Effector memory CD4-positive, alpha-beta T cell (primary cell): ENCODE measurements at places on chromosomes 13 and 19.

GRCh38 chr19:5742051-5742450, 21.6 kb downstream of the CATSPERD start:
- no peak for DNase-seq

DNA sequence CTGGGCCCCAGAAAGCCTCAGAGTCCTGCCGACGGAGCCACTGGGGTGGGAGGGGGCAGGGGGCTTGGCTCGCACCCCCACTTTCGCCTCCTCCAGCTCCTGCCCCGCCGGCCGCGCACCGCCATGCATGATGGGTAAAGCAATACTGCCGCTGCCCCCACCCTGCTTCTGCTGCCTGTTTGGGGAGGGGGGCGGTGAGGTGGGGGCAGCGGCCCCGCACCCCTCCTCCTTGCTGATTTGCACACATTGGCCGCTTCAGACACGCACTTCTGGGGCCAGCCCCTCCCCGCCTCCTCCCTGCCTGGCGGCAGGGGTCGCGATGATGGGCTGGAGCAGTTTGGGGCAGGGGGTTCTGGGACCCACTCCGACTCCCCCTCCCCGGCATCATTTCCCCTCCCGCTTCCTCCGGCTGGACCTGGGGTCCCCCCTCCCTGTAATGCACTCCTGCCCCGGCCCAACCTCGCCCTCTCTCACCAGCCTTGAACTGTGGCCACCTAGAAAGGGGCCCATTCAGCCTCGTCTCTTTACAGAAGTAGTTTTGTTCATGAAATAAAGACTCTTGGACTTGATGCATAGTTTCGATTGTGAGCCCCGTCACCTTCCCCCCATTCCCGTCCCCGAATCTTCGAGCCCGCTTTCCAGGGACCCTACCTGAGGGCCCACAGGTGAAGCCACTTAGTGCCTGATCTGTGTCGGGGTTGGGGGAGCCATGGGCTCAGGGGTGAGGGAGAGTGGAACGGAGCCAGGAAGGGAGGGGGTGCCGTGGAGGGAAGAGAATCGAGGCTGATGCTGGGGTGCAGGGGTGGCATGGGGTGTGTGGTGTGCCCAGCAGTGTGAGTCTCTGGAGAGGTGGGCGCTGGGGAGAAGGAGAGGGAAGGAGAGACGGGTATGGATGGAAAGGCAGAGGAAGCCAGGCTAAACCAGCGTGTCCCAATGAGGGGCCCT, 1.4 kb upstream of the HPN start:
- DNase-seq = no peak

DNA sequence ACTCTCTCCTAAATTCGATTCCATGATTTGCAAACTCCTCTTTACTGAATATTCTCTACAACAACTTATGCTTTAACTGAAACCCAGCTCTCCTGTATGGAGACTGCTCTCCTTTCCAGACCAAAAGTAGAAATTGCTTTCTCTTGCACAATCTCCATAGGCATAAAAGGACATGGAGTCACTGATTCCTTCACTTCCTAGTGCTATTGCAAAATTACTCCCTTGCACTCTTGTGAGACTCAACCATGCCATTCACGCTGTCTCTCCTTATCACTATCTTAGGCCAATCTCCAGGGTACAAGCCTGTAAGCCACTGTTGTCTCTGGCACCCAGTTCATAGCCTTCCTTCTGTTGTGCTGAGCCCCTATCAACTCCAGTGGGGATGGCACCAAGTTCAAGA, 30.6 kb downstream of the SERPINE3 start:
- no peak for DNase-seq

- no peak for DNase-seq
Observed at GRCh38 chr13:109974354-109974753, 188.0 kb upstream of the IRS2 start.

- DNase-seq = no peak
Observed at GRCh38 chr13:72160977-72161376, 294.0 kb upstream of the DACH1 start.

- DNase-seq = no peak
Observed at GRCh38 chr19:19938449-19938848, 37.7 kb downstream of the ZNF93 start.

GRCh38 chr13:95547531-95548167, 4.9 kb upstream of the CLDN10 start:
- DNase-seq = no peak

- no peak for DNase-seq
Observed at GRCh38 chr13:113192902-113193301, 15.6 kb downstream of the PCID2 start.

- DNase-seq = no peak
Observed at GRCh38 chr13:35769812-35770211, 293.3 kb upstream of the MAB21L1 start.

DNA sequence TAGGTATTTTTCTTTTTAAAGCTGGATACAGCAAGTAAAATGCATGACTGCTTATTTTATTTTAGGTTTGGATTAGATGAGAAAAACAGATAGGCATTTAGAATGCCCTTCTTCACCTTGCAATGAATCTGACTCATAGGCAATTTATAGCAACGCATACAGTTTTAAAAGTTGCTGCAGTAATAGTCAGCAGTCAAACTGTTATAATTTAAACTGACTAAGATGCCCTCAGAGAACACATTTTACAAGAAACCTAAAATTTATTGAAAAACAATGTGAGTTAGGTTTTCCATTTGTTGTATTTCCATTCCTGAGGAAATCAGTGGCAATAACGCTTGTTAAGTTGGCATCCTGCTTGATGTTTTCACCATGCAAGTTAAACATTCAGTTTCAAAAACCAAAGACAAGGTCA, 1128.2 kb upstream of the PCDH9 start:
- DNase-seq = no peak

DNA sequence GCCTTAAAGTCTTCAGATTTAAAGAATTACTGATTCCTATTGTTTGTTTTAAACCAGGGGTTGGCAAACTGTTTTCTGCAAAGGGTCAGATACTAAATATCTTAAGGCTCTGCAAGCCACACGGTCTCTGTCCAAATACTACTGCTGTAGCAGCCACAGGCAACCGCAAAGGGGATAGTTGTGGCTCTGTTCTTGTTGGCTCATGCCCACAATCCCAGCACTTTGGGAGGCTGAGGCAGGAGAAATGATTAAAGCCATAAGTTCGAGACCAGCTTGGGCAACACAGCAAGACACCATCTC, 22.4 kb downstream of the RANBP3 start:
- DNase-seq = no peak

GRCh38 chr19:44683434-44684210, 12.3 kb downstream of the CEACAM19 start:
- DNase-seq = no peak

GRCh38 chr13:41008349-41008980, 10.7 kb downstream of the ELF1 start:
- DNase-seq = no peak

GRCh38 chr19:13723206-13723605, 41.1 kb upstream of the MRI1 start:
- no peak for DNase-seq

GRCh38 chr13:46615888-46616531, 63.0 kb downstream of the LRCH1 start:
- no peak for DNase-seq

DNA sequence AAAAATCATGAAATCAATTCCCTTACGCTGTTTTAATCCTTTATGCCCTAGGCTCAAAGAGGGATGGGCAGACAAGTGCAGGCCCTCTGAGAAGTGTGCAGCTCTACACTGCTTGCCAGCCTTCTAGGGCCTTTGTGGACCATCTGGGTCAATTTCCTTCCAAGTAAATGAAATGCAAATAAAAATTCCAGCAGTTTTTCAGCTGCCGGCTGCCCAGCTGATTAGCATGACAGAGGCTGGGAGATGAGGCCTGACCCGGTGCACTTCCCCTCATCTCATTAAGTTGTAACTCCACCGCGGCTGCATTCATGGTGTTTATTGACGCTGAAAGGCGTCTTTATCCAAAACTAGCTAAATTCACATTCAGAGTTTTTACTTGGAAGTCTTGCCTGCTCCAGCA, 47.5 kb upstream of the GSX1 start:
- DNase-seq = no peak

DNA sequence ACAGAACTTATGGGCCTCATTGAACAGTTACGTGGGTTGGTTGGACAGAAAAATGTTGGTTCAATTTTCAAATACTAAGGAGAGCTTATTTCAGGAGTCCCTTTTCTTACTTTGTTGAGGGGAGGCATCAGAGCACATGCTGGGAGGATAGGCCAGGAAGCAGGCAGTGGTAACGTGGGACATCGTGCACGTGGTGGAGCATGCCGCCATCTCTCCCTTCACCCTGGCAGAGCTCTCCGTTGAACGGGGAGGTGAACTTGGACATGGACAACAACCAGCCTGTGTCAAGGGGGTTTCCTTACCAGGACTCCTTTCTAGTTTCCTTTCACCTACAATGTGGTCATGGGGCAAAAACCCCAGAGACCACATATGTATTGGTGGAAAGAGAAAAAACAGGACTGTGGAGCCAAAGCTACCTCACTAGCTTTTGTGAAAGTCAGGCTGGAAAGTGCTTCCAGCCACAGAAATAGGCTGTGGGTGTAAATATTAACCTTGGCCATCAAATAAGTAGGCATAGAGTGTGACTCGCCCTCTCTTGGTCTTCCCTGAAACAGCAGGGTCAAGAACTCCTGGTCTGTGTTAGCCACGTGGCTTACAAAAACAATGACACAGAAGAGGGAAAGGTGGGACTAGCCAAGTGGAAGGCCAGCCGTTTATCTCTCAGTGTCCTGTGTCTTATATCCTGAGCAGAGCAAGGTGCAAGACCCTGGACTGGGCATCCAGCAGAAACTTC, 14.4 kb downstream of the MICOS13 start:
- DNase-seq = no peak

DNA sequence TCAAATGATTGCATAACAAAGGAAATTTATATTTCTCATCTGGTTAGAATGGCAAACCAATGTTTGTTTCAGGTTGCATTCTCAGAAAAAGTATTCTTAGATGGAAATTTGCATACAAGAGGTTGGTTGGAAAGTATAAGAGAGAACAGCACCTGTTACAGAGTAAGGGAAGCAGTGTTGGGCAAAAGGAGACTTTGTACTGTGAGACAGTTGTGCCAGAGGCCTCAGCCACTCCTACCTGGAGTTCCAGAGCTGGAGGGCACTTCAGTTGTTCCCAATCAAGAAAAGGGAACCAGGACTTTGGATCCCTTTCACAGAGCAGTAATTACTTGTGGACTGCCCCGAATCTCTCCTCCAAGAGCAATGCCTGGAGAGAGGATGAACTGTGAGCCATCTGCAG, 81.8 kb downstream of the SPRY2 start:
- no peak for DNase-seq

DNA sequence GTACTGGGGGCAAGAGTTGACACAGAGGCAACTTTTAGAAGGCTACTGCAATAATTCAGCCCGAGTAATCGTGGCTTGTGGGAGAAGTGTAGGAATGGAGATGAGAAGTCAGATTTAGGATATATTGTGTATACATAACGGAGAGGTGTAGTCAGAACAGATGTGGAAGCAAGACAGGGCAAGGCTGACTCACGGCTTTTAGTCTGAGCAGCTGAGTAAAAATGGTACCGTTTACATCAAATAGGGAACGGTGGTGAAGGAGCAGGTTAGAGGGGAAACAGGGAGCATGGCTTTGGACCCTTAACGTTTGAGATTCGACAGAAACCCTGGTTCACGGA, 796 bp upstream of the LSM14A start:
- DNase-seq = no peak

- DNase-seq = no peak
Observed at GRCh38 chr13:30880151-30880855, 25.8 kb upstream of the MEDAG start.

- no peak for DNase-seq
Observed at GRCh38 chr13:36709136-36709890, 35.5 kb downstream of the SERTM1 start.

GRCh38 chr19:54439174-54439851, 9.7 kb upstream of the LENG8 start:
- DNase-seq = no peak

GRCh38 chr13:29065142-29065541, 245.0 kb downstream of the MTUS2 start:
- DNase-seq = no peak

- no peak for DNase-seq
Observed at GRCh38 chr19:53007200-53007599, 6.5 kb upstream of the ERVV-1 start.

GRCh38 chr13:95254339-95254738, 46.9 kb downstream of the ABCC4 start:
- DNase-seq = no peak

DNA sequence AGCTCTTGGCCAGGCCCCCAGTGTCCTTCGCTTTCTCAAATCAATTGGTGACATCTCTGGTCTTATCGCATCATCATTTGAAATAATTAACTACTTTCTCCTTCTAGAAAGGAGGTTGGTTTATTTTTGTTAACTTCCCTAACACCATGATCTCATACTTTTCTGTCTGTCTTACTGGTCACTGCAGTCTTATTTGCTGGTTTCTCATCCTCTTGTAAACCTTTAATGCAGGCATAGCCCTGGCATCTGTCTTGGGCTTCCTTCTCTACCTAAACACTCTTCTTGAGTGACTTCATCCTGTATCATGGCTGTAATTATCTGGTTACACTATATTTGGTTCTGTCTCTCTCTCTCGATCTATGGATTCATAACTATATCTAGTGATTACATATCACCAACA, 152.8 kb downstream of the CYSLTR2 start:
- DNase-seq = no peak

DNA sequence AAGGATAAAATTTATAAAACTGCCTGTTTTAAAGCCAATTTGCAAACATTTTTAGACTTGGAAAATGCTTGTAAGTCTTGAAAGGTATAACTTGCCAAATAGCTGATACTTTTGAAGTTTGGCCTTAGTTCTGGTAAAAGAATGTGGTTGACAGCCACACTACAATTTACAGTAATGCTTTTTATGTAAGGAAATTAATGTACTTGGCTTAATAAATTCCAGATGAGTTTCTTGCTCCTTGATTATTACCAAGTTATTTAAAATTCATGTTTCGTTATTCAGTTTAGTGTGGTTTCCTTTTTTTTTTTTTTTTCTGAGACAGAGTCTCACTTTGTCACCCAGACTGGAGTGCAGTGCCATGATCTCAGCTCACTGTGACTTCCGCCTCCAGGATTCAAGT, 14.9 kb downstream of the LMO7 start:
- DNase-seq = no peak

DNA sequence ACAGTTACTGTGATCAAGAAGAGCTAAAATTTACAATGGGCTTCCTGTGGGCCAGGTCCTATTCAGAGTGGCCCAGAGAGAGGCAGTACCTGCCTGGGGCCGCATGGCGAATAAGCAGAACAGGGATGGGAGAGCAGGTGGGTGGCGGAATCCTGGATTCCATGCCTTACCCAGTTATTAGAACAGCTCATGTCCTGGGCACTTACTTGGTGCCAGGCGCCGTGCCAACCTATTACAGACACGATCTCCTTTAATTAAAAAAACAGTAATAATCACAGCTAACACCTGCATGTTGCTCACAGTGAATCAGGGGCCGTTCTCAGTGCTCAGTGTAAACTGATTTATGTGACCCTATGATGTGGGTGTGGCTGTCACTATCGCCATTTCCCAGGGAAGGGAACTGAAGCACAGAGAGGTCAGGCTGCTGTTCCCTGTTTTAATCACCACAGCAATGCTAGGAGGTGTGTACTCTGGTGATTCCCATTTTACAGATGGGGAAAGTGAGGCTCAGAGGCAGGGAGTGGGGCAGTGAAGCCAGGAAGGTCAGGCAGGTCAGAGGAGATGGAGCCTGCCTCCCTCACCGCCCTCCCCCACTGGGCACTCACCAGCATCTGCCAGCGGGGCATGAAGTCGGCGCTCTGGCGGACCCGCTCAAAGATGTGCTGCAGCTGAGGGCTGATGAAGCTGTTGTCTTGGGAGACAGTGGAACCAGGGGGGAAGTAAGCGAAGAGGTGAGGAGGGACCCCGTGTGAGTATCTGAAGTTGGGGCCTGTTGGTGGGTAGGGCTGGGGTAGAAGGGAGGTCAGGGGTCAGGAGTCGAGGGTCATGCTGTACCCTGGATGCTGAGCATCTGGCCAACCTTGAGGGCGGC, 12.0 kb downstream of the COQ8B start:
- DNase-seq = no peak
